ENCODE measurements at places on chromosomes 4 and X.

DNA sequence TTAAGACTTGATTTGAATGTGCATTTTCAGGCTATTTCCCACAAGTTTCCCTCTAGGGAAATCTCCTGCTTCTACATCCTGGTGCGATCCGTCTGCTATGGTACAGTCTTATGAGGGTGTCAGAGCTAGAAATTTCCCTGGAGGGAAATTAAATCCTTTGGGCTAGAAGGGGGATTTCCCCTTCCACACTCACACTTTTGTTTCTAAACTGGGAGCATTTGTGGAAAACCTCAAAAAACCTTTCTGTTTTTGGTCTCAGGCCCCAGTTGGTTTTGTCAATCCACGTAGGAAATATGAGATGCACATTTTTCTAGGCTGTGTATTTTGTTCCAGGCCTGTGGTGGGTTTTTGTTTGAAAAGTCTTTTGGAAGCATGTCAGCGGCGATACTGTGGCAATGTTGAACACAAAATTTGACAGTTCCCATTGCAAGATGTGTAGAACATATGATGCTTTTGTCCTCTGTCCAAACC lies 17.8 kb downstream of the HMGB3 start:
- DNase-seq, result no peak

DNA sequence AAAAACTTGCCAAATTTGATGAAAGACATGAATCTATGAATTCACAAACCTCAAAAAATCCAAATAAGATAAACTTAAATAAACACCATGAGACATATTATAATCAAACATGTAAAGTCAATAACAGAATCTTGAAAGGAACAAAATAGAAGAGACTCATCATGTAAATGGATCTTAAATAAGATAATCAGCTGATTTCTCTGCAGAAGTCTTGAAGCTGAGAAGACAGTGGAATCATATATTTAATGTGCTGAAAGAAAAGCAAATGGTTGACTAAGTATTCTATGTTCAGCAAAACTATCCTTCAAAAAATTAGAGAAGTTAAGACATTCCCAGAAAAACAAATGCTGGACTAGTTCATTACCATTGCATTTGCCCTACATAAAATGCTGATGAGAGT lies 215.7 kb upstream of the SPIN4 start:
- no peak for DNase-seq

GRCh38 chr4:157929486-157929885 lies 243.3 kb downstream of the GASK1B start:
- no peak for DNase-seq

DNA sequence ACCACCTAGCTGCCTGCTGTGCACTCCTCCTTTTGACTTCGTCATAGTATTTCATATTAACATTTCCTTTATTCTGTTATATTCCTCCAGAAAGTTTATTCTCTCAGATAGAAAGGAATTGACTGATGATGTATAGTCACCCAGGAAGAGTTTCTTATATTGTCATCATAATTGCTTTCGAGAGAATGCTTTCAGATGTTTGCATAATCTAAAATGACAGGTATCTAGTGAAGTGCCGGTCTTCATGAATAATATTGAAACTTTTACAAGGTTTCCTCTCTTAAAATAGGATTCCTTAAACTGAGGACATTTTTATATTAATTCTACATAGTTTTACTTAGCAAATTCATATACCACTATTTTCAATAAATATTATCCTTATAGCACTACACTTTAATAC lies 10.1 kb downstream of the SEC24D start:
- no peak for DNase-seq

GRCh38 chr4:173024203-173024602 lies 144.4 kb upstream of the GALNT7 start:
- DNase-seq, result no peak

DNA sequence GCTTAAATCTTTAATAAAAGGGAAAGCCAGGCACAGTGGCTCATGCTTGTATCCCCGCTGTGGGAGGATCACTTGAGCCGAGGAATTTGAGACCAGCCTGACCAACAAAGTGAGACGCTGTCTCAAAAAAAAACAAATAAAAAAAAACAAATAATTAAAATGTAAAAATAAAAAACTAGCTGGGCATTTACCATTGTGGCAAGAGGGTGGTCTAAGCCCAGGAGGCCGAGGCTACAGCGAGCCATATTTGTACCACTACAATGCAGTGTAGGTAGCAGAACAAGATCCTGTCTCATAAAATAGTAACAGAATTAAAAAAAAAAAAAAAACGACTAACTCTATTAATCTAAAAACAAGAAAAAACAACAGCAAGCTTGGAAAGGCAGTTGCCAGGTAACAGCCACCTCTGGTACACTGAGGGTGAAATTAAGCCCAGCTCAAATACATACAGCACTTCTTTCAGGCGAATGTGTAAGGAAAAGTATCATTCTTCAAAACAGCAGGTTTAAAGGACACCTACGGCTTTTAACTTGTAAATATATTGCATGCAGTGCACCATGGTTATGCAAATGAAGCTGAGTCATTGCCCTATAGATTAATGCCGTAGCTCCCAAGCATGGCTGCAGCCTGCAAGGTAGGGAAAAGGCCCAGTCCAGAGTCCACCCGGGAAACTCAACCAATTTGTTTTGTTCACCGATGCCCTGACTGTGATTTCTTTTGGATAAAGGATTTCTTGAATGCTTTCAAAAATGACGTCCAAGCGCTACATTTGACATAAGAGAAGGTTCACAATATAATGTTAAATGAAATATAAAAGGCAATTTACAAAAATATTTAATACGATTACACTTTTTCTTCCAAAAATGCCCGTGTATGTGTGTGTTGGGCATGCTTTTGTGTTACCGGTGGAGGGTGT lies 14.5 kb upstream of the TXLNG start:
- no peak for DNase-seq

DNA sequence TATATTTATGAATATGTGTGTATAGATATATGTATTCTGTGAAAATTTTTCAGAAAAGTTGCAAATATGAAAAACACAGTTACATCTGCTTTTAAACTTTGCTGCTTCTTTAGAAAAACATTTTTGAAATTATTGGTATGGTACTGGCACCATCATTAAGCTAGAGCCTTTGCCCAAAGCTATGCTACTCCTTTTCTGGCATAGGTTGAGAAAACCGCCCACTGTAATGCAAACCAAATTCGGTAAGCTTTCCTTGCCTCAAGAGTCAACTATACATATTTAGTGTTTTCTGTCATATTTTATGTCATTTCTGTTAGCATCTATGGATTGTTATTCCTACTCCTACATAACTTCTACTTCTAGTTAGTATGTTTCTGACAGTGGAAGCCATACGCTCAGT lies 50.7 kb downstream of the ANTXR2 start:
- no peak for DNase-seq

- DNase-seq, result no peak
These were observed 23.3 kb downstream of the MAEA start for GRCh38 chr4:1312821-1313640.

GRCh38 chr4:95409750-95410149 lies 139.0 kb downstream of the UNC5C start:
- no peak for DNase-seq

DNA sequence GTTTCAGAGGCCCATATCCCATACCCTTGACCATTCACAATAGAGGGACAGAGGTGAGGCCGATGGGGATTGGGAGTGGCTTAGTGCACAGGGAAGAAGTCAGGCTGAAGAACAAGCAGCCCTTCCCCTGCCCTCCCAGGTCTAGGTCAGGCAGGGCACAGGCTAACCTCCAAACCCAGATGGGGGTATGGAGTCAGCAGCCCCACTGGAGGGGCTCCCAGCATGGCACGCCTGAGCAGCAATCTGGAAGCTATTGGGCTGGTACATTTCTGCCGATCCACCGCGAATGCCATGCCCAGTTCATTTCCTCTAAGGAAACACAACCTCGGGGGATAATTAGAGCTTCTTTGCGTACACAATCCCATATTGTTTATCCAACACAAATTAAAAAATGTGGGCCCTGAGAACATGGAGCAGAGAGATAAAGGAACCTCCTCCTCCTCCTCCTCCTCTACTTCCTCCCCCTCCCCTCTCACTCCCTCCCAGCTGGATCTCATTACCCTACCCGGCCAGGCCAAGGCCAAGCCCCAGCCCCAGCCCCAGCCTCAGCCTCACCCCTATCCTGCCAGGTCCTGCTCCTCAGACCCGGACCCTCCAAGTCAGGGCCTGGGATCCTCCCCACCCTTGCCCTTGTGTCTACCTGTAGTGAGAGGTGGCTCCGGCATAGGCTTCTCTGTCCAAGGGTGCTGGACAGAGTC lies 83.0 kb downstream of the PJA1 start:
- DNase-seq, result no peak

DNA sequence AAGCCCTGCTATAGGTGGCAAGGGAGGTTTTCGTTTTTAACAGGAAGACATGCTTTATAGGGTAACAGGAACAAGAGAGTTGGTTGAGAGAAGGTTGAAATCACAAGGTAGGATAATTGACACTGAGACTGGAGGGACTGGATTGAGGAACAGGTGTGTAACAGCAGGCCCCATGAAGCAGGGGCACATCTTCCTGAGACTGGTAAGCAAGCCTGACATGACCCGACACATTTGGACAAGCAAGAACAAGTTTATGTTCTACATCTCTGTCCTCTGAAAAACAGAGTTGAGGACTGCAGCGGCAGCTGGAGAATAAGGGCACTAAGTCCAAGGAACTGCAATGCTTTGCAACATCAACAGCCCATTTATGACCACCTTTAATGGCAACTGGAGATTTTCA lies 5.2 kb downstream of the RPS4X start:
- DNase-seq, result no peak

DNA sequence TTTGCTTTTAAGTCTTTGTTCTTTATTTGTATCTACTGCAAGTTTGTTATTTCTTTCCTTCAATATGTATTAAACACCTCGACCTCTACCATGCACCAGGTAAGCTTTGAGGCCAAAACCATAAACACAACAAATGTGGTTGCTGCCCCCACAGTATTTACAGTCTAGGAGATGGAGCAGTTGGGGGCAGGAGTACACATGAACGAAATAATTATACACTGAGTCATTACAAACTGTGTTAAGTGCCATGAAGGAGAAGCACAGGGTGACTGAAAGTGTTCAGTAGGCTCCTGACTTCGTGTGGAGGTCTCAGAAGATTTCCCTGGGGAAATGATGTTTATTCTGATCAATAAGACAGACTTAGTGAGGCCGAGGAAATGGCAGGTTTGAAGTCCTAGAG lies 30.3 kb downstream of the SLC25A43 start:
- no peak for DNase-seq

GRCh38 chr4:164439037-164439436 lies 314.9 kb upstream of the SMIM31 start:
- DNase-seq, result no peak

DNA sequence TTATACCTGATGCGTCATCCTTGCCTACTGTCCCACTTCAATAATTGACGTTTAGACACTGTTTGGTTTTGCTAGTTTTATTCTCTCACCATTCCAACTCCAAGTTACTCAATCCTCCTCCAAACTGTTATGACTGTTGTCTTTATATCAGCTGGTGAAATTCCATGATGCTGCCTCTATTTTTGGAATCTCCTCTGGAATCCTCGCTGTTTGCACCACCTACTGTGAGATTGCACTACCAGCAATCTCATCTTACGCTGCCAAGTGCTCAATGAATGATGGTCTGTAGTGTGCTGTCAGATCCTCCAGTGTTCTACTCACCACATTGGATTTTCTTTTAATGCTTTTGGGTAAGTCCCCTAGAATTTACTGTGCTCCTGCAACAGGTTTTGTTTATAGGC lies 13.2 kb upstream of the PCDH18 start:
- no peak for DNase-seq

GRCh38 chr4:81773557-81773956 lies 301.9 kb upstream of the RASGEF1B start:
- no peak for DNase-seq

- no peak for DNase-seq
These were observed 15.7 kb downstream of the SUPT20HL2 start for GRCh38 chrX:24298191-24298590.

- peak; percentile 35 for DNase-seq
These were observed 27.2 kb upstream of the FMR1NB start for GRCh38 chrX:147953976-147954375.

- DNase-seq, result no peak
These were observed 53.0 kb downstream of the COQ2 start for GRCh38 chr4:83231620-83232076.

GRCh38 chrX:1163231-1163630 lies 49.2 kb downstream of the CRLF2 start:
- DNase-seq, result no peak

- DNase-seq, result no peak
These were observed 8.8 kb upstream of the TLL1 start for GRCh38 chr4:165864271-165864670.

GRCh38 chrX:54659547-54659946 lies 129.5 kb downstream of the GNL3L start:
- no peak for DNase-seq

DNA sequence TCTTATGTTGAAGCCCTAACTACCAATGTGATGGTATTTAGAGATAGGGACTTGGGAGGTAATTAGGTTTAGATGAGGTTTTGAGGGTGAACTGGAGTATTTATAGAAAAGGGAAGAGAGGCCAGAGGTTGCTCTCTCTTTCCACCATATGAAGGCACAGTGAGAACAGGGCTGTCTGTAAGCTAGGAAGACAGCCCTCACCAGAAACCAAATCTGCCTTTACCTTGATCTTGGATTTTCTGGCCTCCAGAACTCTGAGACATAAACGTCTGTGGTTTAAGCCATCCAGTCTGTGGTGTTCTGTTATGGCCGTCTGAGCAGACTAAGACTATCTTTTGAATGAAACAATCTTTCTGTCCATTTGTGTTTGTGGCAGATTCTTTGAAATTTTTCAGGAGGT lies 223.7 kb downstream of the PDHA2 start:
- no peak for DNase-seq

DNA sequence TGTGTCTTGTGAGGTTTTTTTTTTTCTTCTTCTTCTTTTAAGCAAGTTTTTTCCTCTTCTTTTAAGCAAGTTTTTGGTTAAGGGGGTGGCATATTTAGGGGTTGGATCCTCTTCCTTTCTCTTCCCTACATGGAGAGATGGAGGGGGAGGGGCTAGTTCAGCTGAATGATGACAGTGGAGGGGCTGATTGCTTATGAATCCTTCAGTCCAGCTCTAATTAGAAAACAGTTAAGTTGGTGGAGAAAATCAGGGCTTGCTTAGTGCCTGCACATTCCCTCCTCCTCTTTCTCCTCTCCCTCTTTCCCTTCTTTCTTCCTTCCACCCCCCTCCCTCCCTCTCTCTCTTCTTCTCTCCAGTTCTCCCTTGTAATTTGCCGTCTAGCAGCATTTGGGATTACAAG lies 4.4 kb upstream of the HAND2 start:
- no peak for DNase-seq

GRCh38 chr4:14865804-14866203 lies 136.5 kb upstream of the CPEB2 start:
- DNase-seq, result no peak

- DNase-seq, result no peak
These were observed 88.4 kb upstream of the SLC7A11 start for GRCh38 chr4:138330531-138330930.
